NCI-H1092 (cell line): ENCODE measurements at places on chromosomes 7 and 10.

- no peak for DNase-seq
Measured at GRCh38 chr10:34933676-34934075, 118.6 kb upstream of the PARD3 start.

GRCh38 chr7:135601182-135601581 is 43.5 kb downstream of the NUP205 start:
- no peak for DNase-seq

- no peak for DNase-seq
Measured at GRCh38 chr7:98200364-98200763, 10.9 kb upstream of the BHLHA15 start.

- DNase-seq, result no peak
Measured at GRCh38 chr7:132080967-132081668, 495.2 kb downstream of the PLXNA4 start.

GRCh38 chr10:11724938-11725776 is 17.0 kb upstream of the ECHDC3 start:
- DNase-seq, result no peak

DNA sequence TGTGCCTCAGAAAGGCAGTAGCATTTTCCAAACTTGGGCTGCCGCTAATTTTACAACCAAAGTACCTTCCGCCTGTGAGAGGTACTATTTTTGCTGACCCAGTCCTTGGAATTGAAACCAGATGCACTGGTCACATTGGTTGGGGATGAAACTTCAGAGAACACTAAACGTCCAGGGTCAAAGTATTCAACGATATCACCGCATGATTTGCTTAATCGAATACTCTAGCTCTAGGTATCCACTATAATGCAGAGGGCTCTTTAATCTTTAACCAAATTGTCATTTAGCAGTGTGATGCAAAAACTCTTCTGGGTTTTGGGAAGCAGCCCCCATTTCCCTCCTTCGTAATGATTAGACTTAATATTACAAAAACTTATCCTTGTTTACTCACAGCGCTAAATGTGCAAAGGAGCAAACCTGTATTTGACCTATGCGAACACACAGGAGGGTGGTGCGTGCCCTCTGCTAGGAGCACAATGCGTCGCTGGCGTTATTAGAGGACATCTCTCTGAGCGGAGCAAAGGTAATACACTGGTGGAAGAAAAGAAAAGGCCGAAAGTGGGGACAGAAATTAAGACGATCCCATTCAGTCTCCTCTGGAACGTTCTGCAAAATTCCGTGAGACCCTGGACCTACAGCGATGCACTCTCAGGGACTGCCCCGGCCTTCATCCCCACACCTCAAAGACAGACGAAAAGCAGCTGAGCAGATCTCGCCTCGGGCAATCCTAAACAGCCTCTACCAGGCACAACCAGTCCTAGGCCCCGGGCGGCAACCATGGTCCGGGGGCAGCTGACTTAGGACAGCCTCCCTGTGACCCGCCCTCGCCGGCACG is 916 bp upstream of the EEPD1 start:
- no peak for DNase-seq

DNA sequence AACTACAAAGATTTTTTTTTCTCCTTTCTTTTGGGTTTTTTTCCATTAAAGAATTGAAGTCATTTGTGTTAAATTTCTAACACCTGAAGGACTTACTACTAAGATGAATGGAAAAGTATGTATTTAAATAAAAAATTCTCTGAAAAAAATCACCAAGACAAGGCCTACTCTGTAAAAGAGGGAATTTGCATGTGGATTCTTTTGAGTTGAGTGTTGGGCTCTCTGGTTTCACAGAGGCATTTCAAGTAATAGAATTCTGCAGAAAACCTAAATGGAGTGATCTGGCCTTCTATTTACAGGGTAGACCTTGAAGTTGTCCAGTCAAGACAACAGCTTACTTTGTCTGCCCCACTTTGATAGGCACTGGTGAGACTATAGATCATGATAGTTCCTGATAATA is 4.1 kb downstream of the LRRC17 start:
- no peak for DNase-seq

- peak; percentile 33 for DNase-seq
Measured at GRCh38 chr10:78212060-78212785, 178.6 kb downstream of the RPS24 start.

DNA sequence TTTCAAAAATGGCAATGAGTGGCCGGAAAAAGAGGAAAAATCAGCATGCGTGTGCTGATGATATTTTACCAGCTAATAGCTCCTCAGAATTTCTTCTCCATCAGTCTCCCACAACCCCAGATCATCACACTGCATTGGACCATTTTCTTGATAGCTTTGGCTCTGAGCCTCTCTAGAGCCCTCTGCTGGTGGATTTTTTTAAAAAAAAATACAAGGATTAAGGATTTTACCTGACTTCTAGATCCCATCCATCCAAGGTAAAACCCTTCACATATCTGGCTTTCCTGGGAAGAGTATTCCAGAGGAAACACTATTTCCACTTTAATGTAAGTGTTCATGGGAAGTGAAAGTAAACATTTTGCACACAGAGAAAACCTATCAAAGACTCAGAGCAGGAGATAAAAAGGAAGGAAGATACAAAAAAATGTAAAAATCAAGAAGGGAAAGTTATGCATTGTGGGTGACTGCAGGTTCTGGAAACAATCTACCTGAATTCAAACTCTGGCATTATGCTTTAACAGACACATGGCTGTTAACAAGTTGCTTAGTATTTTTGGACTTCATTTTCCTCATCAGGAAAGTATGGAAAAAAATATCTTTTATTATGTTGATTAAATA is 380.9 kb downstream of the LRRTM3 start:
- DNase-seq, result no peak

DNA sequence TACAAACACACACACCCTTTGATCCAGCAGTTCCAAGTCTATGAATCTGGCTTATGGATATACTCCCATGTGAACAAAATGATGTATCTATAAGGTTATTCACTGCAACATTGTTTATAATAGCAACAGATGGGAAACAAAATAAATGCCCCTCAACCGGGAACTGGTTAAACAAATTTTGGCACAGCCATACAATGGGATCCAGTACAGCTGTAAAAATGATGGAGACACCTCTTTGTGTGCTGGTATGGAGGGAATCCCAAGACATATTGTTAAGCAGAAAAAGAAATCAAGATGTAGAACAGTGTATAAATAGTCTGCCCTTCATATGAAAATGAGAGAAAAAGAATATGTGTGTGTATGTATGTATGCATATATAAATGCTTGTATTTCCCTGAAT is 155.5 kb downstream of the SNX10 start:
- no peak for DNase-seq

DNA sequence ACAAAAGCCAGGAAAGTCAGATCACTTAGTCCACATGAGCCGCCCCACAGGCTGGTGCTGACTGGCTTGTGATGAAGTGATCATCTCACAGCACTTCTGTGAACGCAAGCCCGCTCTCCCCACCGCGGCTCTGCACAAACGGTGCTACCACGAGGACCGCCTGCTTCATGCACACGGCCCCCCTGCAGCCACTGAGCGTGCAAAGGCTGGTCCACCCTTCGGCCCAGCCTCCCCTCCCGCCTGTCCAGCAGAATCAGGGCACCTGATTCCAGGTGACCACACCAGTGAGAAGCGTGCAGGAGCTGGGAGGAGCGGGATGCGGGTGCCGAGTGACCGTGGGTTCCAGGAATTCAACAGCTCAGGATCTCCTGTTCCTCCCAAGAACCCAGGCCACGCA is 32.2 kb downstream of the MAD1L1 start:
- no peak for DNase-seq

DNA sequence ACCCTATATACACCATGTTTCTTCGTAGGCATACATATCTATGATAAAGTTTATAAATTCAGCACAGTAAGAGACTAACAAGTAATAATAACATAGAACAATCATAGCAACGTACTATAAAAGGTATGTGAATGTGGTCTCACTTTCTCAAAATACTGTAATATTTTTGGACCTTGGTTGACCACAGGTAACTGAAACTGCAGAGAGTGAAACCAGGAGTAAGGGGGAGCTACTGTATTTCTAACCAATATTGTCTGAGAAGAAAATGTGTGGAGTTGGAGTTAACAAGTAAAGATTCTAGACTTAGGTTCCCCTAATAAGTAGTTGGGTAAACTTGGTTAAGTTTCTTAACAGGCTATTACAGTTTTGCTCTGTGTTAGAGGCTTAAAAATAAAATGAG is 72.1 kb downstream of the GNAI1 start:
- no peak for DNase-seq

GRCh38 chr10:84818961-84819360 is 490.6 kb downstream of the CCSER2 start:
- peak; percentile 13 for DNase-seq

GRCh38 chr7:39317896-39318295 is 248.3 kb upstream of the YAE1 start:
- DNase-seq, result no peak

- no peak for DNase-seq
Measured at GRCh38 chr7:131194070-131194865, 133.4 kb upstream of the MKLN1 start.

DNA sequence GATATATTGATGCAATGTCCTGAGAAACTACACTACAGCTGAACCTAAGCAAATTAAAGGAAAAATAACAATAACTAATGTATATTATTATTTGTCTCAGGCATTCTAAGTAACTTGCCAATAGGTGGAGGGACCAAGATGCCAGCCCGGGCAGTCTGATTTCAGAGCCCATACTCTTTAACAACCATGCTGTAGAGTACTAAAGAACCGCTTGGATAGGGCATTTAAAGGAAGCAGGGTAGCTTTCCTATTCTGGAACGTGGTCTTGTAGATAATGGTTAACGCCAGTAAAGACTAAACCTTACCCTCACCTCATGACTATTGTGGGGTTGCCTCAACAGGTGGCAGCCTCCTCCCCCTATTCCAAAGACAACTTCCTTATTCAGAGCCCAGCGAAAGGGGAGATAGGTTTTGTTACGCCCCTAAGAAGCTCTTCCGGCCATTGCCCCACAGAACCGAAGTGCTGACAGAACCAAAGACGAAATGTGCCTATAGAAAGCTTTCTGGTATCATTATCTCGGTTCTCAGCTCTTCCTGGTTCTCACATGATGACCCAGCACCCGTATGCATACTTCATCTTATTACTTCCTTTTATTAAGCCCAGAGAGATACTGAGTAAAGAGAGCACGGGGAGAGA is 707 bp upstream of the C1GALT1 start:
- DNase-seq, result peak; percentile 34

- no peak for DNase-seq
Measured at GRCh38 chr10:86782701-86783418, 26.4 kb downstream of the BMPR1A start.

- DNase-seq, result no peak
Measured at GRCh38 chr10:24962995-24963394, 10.6 kb upstream of the PRTFDC1 start.

GRCh38 chr7:79180533-79180932 is 272.9 kb downstream of the MAGI2 start:
- no peak for DNase-seq

DNA sequence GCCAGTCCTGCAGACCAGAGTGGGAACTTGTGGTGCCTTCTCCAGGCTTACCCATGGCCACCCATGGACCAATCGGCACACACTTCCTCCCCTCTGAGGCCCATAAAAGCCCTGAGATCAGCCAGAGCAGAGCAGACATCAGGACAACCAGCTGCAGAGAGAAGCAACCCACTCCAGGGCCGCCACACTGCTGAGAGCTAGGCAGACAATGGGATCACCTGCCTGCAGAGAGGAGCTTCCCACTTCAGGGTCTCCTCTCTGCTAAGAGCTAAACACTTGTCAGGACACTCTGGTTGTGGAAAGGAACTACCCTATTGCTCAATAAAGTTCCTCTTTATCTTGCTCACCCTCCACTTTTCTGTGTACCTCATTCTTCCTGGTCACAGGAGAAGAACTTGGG is 34.0 kb downstream of the C7orf25 start:
- DNase-seq, result no peak

DNA sequence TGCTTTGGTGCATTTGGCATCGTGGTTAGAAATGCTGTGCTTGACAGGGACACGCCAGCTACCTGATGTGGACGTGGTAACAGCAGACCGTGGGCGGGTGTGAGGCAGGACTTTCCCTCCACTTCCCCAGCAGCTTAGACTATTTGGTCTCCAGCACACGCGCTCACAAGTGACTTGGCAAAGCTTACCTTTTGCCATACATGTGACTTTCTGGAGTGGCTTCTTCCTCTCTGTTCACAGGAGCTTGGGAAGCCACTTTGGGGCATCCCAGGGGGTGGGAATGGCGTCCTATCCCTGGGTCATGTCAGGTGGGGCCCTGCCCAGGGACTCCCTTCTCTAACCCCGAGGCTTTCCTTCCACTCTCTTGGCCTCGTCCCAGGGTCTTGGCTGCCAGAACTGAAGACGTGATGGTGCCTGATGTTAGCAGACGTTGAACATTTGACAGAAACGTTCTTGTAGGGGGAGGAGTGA is 228.7 kb upstream of the KLF6 start:
- DNase-seq, result peak; percentile 27

GRCh38 chr10:120813085-120813484 is 38.1 kb upstream of the WDR11 start:
- DNase-seq, result no peak

DNA sequence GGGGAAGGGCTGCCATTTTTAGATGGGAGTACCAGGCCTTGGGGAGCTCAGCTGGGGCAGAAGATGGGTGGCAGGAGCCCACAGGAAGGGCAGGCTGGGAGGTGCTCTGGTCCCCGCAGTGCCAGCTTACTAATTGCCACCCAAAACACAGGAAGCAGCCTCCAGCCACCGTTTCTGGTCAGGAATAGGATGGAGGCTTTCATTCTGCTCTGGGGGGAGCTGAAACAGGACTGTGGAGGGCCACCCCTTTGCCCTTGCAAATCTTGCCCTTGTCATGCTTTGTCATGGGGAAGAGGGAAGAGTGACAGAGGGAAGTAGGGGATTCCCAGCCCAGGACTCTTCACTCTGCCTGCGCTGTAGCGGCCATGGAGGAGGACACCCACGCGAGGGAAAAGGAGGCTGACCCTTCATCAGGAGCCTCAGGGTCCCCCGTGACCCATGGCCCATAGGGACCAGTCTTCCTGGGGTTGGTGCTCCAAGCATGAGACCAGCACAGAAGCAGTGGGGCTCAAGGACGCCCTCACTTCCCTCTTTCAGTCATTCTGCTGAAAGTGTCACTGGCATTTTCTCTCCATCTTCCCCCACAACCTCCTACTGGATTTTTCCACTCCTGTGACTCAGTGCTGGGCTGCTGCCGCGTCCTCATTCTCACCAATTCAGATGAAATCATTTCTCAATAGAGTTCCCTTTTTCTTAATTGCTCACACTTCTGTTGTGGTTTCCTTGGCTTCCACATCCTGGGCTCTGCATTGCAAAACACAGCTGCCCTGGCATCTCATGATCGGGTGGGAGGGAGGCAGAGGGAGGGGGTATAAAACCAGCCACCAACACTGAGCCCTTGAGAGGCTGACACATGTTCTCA is 61.9 kb downstream of the MKI67 start:
- no peak for DNase-seq

- peak; percentile 62 for DNase-seq
Measured at GRCh38 chr7:105934572-105935185, 28.4 kb upstream of the CDHR3 start.

GRCh38 chr10:103660364-103661197 is 167.1 kb downstream of the NEURL1 start:
- no peak for DNase-seq

GRCh38 chr7:5666361-5666760 is 115.1 kb downstream of the RNF216 start:
- DNase-seq, result no peak
